ENCODE measurements at places on chromosomes 7 and 10.
A peak's percentile ranks its signal among the peaks of the same experiment; 100 is the strongest.

GRCh38 chr10:125559210-125559609 is 123.8 kb downstream of the TEX36 start:
- no peak overlapping the region for H3K4me3 ChIP-seq
- H3K4me1 ChIP-seq: no peaks in the 10 kb centered on the region
- no peak overlapping the region for H3K27ac ChIP-seq
- H3K36me3 ChIP-seq: no peaks in the 10 kb centered on the region
- DNase-seq: no peak

- no peak overlapping the region for H3K27ac ChIP-seq
- H3K36me3 ChIP-seq: no peaks in the 10 kb centered on the region
- no peak for DNase-seq
These were observed 64.6 kb downstream of the FAS start for GRCh38 chr10:89055159-89055558.

DNA sequence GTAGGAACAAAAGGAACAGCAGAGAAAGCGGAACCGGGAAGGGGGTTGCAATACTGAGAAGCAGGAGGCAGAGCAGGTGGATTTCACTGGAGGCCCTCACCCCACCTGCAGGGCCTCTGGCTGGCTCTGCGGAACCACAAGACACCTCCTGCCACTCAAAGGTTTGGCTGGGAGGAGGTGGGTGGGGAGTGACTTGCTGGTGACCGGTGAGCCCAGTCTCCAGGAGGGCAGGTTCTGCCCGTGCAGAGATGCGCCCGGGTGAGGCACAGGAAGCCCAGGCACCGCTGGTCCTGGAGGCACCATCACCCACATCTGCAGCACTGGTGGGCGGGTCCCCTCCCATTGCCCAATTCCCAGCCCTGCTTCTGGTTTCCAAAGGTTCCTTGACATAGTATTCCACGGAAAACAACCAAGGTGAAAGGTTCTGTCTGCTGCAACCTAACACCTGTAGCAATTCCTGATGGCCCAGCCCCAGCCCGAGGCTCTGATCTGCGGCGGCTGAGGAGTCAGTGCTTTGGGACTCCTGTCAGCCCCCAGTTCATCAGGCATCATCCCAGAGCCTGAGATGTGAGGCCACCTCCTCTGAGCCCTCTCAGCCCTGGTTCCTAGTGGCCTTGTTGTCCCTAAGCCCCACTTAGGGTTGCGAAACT is 64.4 kb downstream of the CALML3 start:
- no peak for DNase-seq
- H3K36me3 ChIP-seq: no peaks in the 10 kb centered on the region
- no peak overlapping the region for H3K27ac ChIP-seq
- no peaks in the 10 kb centered on the region for H3K27me3 ChIP-seq
- H3K4me3 ChIP-seq: no peak overlapping the region

DNA sequence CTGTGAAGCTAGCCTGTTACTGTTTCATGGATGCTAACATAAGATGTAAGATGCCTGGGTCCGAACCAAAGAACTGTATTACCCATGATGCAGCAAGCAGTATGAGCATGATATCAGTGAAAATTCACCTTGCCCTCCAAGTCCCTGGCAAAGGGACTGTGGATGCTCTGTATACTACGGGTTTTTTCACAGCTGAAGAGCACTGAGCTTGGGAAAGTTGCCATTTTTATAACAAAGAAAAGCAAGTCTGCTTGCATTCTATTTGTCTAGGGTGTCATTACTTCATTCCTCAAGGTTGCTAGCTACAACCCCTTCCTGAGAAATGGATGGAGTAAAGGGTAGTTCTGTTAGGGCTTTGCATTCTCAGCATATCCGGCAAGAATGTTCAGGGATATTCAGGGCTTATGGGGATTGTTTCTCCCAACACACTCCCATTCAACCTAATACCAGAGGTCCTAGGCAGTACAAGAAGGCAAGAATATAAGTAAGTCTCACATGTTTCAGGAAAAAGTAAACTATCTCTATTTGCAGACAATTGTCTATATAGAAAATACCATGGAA is 5.1 kb upstream of the GPR22 start:
- no peak overlapping the region for H3K4me3 ChIP-seq
- H3K27ac ChIP-seq: no peak overlapping the region
- H3K27me3 ChIP-seq: no peaks in the 10 kb centered on the region
- no peaks in the 10 kb centered on the region for H3K4me1 ChIP-seq

DNA sequence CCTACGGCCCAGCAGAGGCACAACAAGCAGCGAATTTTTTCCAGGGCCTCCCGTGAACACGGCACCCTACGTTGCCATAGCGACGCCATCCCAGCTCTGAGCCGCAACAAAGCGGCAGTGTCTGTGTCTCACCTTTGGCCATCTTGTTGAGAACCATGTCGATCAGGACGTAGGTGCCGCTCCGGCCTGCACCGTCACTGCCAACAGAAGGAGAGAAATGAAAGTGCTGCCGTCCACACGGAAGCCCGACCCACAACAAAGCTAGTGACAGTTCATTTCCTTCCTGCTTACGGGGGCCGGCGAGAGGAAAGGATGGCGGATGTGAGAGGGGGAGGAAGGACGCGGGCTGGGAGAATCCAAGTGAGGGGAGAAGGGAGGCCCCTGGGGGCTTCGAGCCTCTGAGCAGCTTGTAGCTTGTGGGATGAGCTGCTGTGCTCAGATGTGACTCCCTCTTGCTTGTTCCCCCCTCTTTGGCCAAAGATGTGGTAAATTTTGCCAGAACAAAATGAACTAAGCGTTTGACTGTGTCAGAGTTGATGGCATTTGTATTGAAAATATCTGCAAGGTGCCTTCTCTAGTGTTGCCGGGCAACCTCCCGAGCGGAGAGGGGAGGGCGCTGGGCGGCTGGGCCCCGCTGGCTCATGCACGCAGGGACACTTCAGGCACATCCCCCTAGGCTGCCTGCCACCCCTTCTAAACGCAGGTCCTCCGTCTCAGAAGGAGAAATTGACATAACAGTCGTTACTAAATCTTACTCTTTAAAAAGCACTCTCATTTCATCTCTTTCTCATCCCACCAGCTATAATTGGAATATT is 232.2 kb downstream of the DNAJB6 start:
- H3K4me3 ChIP-seq: peak overlapping the region; percentile 52
- DNase-seq: peak; percentile 28
- no peaks in the 10 kb centered on the region for H3K27me3 ChIP-seq
- H3K36me3 ChIP-seq: no peaks in the 10 kb centered on the region
- H3K27ac ChIP-seq: no peak overlapping the region
- H3K4me1 ChIP-seq: no peaks in the 10 kb centered on the region

- DNase-seq: no peak
- H3K27me3 ChIP-seq: no peaks in the 10 kb centered on the region
- H3K4me3 ChIP-seq: no peak overlapping the region
- no peaks in the 10 kb centered on the region for H3K36me3 ChIP-seq
- no peaks in the 10 kb centered on the region for H3K4me1 ChIP-seq
These were observed 223.2 kb downstream of the ELMO1 start for GRCh38 chr7:37225285-37225969.

GRCh38 chr7:76066716-76067503 is 19.0 kb downstream of the MDH2 start:
- DNase-seq: no peak
- peaks cover 28% of the 10 kb centered on the region for H3K36me3 ChIP-seq
- no peak overlapping the region for H3K4me3 ChIP-seq

DNA sequence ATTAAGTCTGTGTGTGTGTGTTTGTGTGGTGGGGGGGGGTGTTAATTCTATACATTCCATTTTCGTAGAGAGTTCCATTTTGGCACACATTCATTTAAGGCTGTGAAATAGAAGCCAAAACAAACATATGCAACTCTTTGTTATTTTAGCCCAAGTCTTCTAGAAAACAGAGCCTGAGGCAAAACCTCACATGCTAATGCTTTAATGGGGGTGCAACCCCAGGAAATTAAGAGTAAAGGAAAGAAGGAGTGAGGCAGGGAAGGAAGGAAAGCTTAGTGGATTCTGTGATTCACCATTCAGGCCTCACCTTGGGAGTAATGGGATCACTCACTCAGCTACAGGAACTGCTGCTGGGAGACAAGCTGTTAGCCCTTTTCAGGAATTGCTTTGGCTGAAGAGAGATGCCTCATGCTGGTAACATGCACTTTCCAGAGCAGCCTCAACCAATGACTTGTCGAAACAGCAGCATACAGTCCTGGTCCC is 73.0 kb upstream of the CTTNBP2 start:
- H3K27ac ChIP-seq: no peak overlapping the region
- H3K36me3 ChIP-seq: no peaks in the 10 kb centered on the region
- H3K4me3 ChIP-seq: no peak overlapping the region

GRCh38 chr10:92850185-92850584 is 1.9 kb downstream of the EXOC6 start:
- no peaks in the 10 kb centered on the region for H3K36me3 ChIP-seq
- no peak overlapping the region for H3K4me3 ChIP-seq
- H3K4me1 ChIP-seq: peaks cover 3% of the 10 kb centered on the region
- no peak overlapping the region for H3K27ac ChIP-seq
- no peaks in the 10 kb centered on the region for H3K27me3 ChIP-seq

DNA sequence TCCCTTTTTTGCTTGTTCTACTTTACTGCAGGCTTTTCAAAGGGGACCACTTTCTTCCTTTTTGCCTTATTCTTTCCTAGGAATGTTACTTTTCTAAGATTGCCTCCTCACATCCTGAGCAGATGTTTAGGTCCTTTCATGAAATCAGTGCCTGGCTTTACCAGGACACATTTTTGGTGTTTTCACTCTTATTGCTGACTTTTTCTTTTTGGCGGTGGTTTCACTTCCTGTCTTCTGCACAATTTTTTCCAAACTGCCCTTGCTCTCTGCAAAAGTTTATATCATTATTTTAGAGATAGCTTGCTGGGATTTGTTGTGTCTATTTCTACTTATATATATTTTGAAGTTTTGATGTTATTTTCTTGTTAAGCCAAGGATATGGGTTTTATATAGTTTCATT is 332.2 kb upstream of the MTPN start:
- no peaks in the 10 kb centered on the region for H3K36me3 ChIP-seq
- no peaks in the 10 kb centered on the region for H3K4me1 ChIP-seq
- no peak overlapping the region for H3K27ac ChIP-seq
- H3K4me3 ChIP-seq: no peak overlapping the region

DNA sequence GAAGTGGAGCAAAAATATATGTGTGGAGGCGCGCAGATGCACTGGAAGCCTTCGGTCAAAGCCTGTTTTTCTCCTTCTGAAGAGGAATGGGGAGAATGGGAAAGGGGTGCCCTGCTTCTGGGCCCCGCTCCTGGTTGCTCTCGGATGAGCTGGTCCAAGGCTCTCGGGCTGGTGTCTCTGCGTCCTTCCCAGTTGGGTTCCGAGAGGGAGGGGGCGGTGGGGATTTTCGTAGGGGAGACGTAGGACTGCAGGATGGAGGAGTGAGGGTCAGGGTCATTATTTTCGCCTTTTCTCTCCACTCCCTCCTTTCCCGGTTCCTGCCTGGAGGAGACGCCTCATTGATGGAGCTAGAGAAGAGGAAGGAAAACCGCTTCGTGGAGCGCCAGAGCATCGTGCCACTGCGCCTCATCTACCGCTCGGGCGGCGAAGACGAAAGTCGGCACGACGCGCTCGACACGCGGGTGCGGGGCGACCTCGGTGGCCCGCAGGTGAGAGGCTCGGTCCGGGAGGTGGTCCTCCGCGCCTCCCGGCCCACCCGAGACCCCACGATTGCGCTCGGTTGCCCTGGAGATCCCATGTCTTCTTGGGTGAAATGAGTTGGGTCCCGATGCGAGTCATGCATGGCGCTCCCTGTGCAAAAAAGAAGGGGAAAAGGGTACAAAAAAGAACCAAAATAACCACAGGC is 790 bp downstream of the ADAM22 start:
- no peaks in the 10 kb centered on the region for H3K4me1 ChIP-seq
- H3K27ac ChIP-seq: no peak overlapping the region
- peak overlapping the region; percentile 57 for H3K4me3 ChIP-seq

- H3K4me3 ChIP-seq: no peak overlapping the region
- no peak overlapping the region for H3K27ac ChIP-seq
- no peaks in the 10 kb centered on the region for H3K27me3 ChIP-seq
These were observed 185.1 kb upstream of the NOBOX start for GRCh38 chr7:144588559-144589051.

- peaks cover 11% of the 10 kb centered on the region for H3K27me3 ChIP-seq
- no peak overlapping the region for H3K4me3 ChIP-seq
- H3K36me3 ChIP-seq: no peaks in the 10 kb centered on the region
- DNase-seq: no peak
- no peak overlapping the region for H3K27ac ChIP-seq
These were observed 84.2 kb downstream of the STRA8 start for GRCh38 chr7:135317676-135318325.

- H3K27me3 ChIP-seq: no peaks in the 10 kb centered on the region
- H3K36me3 ChIP-seq: no peaks in the 10 kb centered on the region
- no peak overlapping the region for H3K27ac ChIP-seq
- DNase-seq: no peak
These were observed 52.5 kb downstream of the ADRA2A start for GRCh38 chr10:111129363-111129762.

DNA sequence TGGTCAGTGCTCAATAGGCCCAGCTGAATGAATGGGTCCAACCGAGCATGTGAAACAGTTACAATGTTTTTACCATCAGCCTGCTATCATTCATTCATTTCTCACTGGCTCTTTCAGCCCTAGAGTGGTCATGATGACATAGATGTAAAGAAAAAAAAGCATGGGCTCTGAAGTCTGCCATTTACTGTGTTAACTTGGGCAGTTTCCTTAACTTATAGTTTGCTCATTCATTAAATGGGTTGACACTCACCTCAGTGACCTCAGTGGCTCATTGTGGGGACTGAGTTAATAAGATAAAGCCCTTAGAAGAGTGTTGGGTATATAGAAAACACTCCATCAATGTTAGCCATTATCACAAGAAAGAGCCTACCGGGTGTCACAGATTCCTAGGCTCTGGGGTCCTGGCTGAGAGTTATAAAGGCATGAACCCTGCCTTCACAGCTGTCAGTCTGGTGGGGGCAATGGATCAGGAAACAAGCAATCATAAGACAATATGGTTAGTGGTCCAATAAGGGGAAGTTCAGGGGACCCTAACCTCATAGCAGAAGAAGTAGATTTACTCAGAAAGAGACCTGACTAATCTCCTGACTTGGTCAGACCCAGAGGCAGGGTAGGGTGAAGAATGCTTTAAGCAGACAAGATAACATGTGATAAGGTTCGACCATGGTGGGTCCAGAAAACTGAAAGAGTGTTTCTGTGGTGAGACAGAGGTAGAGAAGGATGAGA is 29.7 kb upstream of the GPAM start:
- no peak overlapping the region for H3K4me3 ChIP-seq
- H3K36me3 ChIP-seq: no peaks in the 10 kb centered on the region
- no peaks in the 10 kb centered on the region for H3K27me3 ChIP-seq
- DNase-seq: no peak

DNA sequence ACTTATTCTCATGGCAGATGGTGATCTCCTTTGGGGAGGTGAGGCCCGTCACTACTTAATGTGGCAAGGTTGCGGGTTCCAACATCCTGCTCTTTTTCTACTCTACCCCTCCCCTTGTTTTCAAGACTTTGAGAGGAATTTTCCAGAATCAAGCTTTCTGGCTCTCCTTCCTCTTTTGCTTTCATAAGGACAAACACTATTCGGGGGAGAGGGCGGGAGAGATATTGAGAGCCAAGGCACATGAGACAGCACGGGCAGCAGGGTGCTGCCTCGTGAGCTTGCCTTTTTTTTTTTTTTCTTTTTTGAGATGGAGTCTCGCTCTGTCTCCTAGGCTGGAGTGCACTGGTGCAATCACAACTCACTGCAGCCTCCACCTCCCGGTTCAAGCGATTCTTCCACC is 6.9 kb upstream of the PFKFB3 start:
- H3K27ac ChIP-seq: no peak overlapping the region
- H3K4me3 ChIP-seq: no peak overlapping the region
- H3K27me3 ChIP-seq: no peaks in the 10 kb centered on the region
- H3K36me3 ChIP-seq: no peaks in the 10 kb centered on the region

- no peak overlapping the region for H3K27ac ChIP-seq
- no peaks in the 10 kb centered on the region for H3K4me1 ChIP-seq
- DNase-seq: no peak
- no peaks in the 10 kb centered on the region for H3K27me3 ChIP-seq
- H3K4me3 ChIP-seq: no peak overlapping the region
- H3K36me3 ChIP-seq: no peaks in the 10 kb centered on the region
These were observed 330.3 kb upstream of the NPSR1 start for GRCh38 chr7:34327681-34328080.

Measured in fibroblast of lung (primary cell).